ENCODE measurements at places on chromosomes 2 and 18.

DNA sequence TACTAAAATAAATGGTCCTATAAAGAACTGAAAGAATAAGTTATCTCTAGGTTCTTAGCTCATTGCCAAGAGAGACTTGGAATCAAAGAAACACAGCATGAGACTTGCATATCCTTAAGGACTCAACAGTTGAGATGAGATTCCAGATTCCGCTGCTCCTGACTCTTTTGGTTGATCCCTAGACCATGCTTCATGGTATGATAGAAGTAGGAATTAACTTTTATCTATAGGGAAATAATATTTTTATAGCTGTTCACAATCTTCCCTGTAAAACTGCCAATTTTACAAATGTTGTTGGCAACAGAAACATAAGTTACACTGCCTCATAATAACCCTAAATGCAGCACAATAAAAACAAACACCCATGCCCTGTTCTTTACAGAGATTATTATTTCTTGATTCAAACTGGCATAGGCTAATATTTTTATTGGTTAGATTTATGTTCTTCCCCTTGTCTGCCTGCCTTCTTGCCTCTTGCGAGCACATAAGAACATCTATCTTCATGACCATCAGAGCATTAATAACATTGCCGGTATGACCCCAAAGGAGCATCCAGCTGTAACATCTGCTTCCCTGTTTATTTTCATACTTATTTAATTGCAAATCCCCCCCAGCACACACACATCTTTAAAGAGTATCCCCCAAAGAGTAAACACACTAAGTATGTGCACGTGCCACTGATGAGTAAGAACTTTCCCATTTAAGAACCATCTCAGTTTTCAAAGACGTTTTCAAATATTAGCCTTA, 735.7 kb upstream of the SLC8A1 start:
- DNase-seq, result no peak

GRCh38 chr2:33673937-33674336, 74.8 kb upstream of the FAM98A start:
- DNase-seq, result no peak

DNA sequence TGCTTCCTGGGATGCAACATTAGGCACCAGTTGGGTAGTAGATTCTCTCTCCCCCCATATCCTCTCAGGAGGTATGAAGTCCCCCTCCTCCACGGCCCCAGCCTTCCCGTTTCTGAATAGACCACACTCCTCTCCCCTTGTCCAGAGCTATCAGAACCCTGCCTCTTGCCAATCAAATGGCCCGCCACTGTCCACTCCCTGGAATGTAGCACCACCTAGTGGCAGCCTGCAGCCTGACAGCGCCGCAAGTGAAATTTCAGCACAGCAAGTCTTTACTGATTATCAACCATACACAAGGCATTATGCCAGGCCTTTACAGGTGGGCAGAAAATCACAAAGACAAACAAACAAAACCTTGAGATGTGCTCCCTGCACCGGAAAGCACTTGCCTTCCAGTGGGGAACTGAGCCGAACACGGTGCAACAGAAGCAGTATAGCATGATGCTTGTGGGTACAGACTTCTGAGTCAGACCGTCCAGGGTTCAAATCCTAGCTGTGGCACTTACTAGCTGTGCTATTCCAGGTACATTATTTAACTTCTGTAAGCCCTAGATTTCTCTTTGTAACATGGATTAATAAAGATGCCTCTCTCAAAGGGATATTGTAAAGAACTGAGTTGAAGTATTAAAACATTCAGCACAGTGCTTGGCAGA, 174.0 kb downstream of the SMAD2 start:
- peak; percentile 65 for DNase-seq

DNA sequence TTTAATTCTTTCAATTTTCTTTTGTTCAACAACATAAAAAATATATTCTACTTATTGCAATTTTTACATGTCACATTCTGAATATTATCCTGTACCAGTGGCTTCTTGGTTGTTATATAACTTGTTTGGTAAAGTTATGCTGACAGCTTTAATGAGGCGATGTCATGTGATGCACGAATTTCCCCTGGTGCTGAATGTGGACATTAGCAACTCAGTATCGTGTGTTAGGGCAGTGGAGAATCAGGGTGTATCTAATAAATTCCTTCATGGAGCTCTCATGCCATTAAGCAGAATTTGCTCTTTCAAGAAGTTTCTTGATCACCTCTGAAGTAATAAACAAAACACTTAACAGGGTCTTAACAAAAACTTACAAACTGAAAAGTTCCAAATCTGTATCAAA, 99.6 kb upstream of the DNMT3A start:
- no peak for DNase-seq

DNA sequence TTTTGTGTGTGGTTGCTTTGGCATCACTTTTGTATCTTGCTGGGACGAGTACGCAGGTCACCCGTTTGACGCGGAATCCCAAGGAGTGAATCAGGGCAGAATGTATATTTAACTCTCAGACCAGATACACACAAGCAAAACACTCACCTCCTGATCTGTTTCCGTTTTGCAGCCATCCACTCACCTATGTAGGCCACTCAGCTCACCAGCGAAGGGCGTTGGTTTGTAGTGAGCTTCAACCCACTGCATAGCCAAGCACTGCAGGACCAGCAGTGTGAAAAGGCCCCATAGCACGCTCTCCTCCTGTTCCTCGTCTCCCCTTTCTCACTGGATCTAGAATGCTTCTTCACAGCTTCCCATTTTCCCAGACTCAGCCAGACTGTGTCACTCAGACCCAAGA, 58.3 kb downstream of the ZNF532 start:
- no peak for DNase-seq

DNA sequence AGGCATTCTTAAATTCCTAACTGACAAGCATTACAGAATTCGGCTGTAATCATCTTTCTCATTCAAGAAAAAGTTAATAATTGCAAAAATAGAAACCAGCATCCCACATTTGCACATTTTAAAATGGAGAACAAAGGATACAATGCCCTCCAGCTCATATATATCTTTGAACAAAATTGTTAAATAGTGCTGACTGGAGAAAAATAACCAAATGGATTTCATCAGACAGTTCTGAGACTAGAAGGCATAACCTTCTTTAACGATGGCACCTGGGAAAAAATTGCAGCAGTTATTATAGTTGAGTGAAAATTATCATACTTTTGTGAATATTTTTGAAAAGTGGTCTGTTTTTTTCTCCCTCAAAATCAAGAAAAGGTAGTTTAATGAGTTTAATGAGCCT, 138.9 kb upstream of the CDH19 start:
- DNase-seq, result no peak

Measured in activated naive CD8-positive, alpha-beta T cell treated with anti-CD3 and anti-CD28 coated beads, Interleukin-2, amount 50 U/mL, for 24 hours (primary cell).